T-helper 2 cell (primary cell): ENCODE measurements at places on chromosomes 7 and 10.

DNA sequence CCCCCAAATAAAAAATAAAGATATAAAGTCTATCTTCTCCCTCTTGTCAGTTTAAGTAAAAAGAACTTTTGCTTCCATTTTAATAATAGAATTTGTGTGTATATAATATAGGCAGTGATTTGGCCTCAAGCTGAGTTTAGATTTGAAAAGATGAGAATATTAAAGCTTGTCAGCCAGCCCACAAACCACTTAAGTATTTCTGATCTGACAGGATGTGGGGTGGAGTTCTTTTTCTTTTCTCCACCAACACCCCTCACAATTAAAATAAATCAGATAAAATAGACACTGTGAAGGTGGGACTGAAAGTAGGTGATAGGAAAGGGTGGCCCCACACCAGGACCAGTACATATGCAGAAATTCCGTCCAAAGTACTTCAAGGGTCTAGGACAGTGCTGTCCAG lies 714.1 kb downstream of the AUTS2 start:
- no peak for DNase-seq

DNA sequence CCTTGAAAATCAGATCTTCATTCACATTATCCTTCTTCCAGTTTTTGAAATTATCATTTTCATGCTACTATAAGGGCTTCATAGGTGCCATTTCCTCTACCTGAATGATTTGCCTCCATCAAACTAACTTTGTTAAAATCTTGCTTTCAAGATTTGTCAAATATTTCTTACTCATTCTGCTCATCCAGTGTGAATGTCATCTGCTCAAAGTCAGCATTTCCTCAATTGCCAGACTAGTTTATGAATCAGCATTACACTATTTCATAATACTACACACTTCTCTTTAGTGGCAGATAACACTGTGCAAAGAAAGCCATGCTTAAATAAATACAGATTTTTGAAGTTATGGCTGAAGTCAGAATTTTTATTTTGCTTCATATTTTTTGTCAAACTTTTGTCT lies 21.3 kb upstream of the LIPF start:
- no peak for DNase-seq

DNA sequence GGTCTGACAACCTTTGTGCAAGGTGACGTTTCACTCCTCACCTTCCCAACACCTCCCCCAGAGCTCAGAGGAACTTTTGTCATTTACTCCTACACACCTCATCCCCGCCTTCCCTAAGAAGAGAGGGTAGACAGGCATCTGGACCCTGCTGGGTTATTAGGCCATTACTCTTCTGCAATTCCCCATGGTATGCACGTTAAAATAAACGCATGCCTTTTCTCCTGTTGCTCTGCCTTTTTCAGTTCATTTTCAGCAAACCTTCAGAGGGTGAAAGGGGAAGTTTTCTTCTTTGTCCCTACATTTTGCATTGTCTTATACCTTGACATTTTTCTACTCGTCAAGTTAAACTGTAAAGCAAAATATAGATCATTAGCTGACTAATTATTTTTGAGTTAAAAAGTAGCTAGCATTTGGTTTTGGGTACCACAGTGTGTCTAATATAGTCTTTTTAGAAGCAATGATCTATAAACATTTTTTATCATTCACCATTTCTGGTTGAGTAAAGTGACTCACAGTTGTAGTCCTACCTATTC lies 10.5 kb upstream of the EDRF1 start:
- DNase-seq, result no peak

DNA sequence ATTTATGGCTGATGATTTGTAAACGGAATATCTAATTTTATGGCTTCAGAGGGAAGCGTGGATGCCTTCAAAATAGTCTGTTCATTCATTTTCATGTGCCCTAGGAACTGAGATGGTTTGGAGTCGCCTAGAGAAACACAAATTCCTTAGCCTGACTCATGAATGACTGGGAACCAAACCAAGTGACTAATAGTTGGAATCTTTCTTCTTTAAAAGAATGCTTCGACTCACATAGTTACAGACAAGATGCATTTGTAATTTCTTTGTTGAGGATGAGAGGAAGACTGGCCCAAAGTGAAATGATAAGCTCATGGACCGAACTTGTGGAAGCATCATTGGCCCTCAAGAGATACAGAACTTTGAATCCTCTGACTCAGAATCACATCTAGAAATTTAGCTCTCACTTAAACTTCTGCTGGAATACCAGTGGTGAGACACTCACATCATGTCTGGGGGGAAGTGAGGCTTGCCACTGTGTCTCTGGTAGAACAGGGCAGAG lies 1107.2 kb downstream of the NRG3 start:
- DNase-seq, result no peak

GRCh38 chr7:22356010-22356691 lies 803 bp downstream of the RAPGEF5 start:
- no peak for DNase-seq
